ENCODE measurements at places on chromosomes 2 and 18.
A peak's percentile ranks its signal among the peaks of the same experiment; 100 is the strongest.

GRCh38 chr2:241666627-241667400 is 19.8 kb downstream of the DTYMK start:
- no peak for DNase-seq

DNA sequence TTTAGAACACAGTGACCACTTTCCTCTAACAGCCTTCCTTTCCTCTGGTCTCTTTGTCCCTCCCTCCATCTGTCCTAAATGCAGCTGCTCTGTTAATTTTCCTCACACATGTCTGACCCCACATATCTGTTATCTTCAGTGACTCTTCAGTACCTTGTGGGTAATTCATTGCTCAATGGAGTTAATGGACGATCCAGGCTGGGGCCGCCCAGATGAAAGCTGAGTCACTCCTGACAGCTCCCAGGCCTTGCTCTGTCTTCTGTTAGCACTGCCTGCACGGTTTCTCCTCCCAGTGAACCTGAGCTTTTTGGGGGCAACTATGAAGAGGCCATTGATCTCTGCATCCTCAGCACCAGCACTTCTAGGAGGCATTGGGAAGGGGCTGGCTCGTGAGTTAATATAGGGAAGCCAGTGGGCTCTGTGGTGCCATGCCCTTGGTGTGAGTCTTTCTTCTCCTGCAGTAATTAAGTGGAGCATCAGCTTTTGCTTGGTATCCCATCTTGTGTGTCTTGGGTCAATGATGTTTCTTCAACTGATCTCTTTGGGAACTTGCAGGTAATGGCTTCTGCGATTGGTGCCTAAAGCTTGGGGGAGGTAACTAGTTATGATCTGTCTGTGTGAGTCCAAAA is 67.3 kb downstream of the SNORC start:
- no peak for DNase-seq

GRCh38 chr2:73283545-73284295 is 558 bp downstream of the FBXO41 start:
- peak; percentile 58 for DNase-seq

GRCh38 chr2:207224791-207225482 is 59.2 kb upstream of the KLF7 start:
- DNase-seq = peak; percentile 68

DNA sequence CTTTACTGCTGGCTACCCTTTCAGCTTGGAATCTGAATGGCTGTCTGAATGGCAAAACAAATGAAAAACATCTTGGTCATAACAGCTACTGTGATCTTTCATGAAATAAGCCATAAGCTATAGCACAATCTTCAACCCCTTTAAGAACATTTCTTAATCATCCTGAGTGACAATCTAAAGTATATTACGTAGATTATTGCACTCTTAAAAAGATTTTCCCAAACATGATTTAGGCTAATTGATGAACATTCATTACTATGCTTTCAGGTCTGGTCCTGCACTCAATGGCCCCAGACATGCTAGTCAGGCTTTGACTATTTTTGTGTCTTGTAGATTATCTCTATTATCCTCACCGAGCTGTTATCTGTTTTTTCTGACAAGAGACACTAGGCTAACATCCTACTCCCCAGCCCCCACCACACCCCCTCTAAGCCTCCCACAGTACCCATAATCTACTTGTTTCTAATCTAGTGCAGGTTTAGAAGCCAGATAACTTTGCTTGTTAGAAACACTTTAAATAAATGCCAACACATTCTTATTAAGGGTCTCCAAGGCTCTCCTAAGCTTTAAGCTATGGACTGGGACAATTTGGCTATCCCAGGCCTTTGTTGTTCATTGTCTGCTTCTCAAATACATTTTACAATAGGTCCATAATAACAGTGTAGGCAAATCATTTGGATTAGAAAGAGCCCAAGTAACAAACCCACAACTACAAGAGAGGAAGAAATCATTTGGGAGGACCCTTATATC is 4.2 kb downstream of the SMAD2 start:
- no peak for DNase-seq

DNA sequence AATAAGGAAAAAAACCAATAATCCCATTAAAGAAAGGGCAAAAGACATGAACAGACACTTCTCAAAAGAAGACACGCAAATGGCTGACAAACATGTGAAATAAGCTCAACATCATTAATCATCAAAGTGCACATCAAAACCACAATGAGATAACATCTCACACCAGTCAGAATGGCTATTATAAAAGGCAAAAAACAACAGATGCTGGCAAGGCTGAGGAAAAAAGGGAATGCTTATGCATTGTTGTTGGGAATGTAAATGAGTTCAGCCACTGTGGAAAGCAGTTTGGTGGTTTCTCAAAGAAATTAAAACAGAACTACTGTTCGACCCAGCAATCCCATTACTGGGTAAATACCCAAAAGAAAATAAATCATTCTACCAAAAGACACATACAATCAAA is 285.6 kb downstream of the NR4A2 start:
- no peak for DNase-seq
